ENCODE measurements at places on chromosomes 6 and 20.

DNA sequence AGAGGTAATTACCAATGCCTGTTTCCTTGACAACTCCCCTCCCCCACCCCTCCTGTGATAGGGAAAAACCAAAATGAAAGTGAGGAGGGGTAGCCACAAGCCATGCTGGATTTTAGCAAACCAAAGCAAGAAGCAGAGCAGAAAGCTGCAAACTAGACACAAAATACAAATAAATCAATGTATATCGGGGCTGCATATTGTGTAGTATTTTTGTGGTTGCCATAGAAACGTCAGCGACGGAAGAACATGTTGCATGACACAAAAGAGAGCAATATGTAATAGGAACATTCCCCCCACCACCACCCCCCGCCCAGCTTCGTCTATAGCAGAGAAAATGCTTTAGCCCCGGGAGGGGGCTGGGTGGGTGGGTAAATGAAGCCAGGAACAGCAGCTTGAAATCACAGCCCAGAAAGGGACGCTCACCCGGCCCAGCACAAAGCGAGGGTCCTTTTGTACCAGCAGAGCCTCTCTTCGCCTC, 548 bp downstream of the AGPAT4 start:
- DNase-seq = peak; percentile 56

- no peak for DNase-seq
These were observed 88.4 kb downstream of the OLIG3 start for GRCh38 chr6:137405806-137406205.

GRCh38 chr20:50107086-50107660, 5.8 kb downstream of the UBE2V1 start:
- DNase-seq = no peak

DNA sequence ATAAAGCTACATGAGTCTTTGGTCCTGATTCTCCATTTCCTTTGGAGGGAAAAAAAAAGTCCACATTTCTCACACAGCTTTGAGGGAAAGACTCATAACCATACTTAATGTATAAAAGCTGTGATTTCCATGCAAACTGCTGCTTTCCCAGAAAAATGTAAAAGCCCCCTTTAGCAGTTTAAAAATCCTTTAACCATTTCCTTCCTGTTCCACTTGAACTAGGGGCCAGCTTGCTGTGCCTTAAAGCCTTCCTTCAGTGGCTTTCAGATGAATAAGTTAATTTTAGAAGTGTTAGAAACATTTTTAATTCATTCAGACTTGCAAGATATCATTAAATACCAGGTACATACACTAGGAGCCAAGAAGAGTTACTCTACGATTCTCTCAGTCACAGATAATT, 273.5 kb downstream of the PKHD1 start:
- no peak for DNase-seq

GRCh38 chr6:5260111-5260620, 584 bp downstream of the LYRM4 start:
- DNase-seq = peak; percentile 87
